Smooth muscle cell of the brain vasculature (primary cell): ENCODE measurements at places on chromosomes 4 and X.

GRCh38 chr4:89251396-89251795, 56.2 kb downstream of the GPRIN3 start:
- no peak for DNase-seq

DNA sequence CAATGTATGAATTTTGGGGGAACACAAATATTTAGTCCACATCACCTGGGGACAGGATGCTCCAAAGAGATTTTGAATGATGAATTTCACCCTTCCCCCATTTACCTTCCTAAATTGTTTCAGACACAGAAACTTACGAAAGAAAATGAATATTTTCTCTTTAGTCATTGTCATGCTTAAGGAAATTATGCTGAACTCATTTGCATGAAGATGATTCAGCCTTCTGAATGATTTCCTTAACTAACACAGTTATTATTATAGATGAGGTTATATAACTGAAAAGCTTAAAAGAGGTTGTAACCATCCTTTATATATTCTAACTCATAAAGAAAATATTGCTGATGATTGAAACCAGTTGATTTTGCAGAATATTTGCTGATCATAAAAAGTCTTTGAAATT, 61.1 kb downstream of the KCNIP4 start:
- DNase-seq, result no peak

DNA sequence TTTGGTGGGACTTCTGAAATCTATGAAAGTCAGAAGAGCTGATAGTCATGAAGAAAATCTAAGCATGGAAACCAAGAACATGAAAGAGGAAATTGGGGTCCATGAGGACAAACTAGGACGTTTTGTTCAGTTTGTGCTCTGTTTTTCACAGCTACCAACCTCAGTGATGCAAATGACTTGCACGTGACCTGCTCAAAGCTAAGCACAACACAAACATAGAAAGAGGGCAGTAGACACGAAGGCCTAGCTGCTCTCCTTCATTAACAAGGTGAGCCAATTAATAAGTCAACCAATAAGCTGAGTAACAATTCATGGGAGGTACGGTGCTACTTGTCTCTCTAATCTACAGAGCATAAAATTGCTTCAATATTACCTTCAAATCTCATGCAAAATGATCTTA, 684.1 kb downstream of the TRAM1L1 start:
- no peak for DNase-seq

GRCh38 chr4:8664031-8664805, 71.7 kb downstream of the CPZ start:
- DNase-seq, result no peak
